ENCODE measurements at places on chromosomes 1 and 21.

DNA sequence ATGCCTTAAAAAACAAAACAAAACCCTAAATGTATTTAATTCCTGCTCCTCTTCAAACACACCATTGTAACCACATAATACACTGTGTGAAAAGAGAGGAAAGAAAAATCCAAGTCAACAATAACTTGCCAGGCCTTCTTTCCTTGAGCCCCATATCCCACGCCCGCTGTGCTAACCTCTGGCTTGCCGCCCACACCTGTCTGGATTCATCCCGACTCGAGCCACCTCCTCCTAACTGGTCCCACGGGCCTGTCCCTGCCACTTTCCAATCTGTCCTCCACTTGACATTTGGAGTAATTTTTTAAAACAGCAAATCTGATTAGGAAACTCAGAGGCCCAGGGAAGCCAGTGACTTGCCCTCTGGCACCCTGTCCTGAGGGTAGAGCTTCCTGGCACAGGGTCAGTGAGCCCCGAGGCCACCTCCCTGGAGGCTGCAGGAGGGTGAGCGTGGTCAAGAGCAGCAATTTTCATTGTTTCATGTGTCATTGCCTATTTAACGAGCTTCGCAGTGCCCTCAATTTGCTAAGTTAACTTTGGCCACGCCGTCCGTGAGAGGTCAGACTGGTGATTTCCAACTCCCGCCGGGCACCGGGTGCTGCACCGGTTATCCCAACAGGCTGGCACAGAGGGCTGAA is 54.1 kb downstream of the B3GALT5 start:
- DNase-seq = no peak

DNA sequence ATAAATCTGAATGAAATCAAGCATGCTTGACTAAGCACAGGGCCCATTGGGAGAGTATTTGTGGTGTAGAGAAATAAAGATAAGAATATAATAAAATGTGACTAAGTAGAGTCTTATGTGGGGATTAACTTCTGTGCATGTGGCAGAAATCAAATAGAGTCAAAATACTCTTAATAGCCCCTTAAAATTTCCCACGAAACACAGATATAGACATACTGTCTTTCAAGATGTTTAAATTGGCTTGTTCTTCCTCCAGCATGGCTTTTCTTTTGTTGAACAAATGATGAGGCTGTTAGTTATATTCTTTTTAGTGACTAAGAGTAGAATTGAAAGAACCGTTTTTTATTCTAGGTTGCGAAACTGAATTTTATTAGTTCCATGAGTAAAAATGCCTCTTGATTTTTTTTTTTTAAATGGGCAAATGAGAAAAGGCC is 112.3 kb downstream of the RPS6KC1 start:
- no peak for DNase-seq

DNA sequence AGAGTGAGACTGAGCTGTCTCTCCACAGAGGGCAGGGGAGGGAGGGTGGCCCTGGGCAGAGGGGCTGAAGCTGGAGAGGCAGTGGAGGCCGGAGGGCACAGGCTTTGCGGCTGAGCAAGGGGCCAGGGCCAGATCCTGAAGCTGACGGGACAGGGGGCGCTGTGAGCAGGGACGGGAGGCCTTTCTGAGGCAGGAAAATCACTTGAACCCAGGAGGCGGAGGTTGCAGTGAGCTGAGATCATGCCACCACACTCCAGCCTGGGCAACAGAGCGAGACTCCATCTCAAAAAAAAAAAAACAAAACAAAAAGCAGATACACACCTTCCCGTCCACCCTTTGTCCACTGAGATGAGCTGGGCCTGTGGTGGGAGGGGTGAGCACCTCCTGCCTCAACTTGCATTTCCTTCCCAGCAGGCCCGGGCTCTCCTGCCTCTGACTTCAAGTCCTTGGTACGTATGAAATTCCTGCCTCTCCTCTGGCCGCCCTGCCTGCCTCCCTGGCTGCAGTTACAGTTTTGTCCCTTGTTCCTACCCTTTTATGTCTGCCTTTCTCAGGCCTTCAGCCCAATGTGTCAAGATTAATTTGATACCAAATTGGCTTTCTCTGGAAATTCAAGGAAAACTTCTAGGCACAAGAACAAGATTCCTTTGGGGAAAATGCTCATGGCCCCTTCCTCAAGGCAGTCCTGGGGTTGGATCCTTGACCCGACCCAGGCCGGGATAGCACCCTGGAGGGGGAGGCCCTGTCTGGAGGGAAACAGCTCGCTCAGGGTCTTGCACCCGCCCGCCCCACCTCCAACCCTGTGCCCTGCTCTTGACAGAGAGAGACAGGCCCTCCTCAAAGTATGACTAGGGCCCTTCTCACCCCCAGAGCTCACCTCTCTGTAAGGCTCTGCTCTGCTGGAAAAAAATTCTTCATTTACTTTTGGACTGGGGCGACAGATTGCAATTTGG is 11.2 kb upstream of the ADAMTSL4 start:
- DNase-seq = peak; percentile 82

DNA sequence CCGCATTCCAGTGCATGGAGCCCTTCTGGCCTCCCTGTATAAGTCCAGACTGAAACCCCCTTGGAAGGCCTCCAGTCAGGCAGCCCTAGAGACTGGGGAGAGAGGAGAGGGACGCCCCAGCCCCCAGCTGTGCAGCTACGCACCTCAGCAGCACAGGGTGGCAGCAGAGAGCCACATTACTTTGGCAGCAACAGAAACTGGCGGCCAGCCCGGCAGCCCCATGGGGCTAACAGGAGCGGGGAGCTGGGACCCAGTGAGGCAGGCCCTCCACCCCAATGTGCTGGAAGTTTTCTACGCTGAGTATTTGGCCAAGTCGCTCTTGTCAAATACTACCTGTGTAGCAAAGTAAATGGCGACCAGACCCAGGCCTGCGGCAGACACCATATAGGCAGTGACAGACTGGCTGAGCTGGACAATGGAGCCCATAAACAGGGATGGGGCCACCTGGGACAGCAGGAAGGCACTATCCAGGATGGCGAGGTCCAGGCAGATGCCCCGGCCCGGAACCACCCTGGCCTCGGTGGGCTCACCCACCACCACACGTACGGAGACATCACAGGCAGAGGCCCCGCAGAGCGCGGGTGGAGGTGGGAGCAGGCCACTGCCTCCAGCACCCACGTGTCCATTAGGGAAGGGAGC is 21.2 kb downstream of the SLC45A3 start:
- DNase-seq = peak; percentile 85

Measured in H9 (cell line).